ENCODE measurements at places on chromosomes 6 and 20.

DNA sequence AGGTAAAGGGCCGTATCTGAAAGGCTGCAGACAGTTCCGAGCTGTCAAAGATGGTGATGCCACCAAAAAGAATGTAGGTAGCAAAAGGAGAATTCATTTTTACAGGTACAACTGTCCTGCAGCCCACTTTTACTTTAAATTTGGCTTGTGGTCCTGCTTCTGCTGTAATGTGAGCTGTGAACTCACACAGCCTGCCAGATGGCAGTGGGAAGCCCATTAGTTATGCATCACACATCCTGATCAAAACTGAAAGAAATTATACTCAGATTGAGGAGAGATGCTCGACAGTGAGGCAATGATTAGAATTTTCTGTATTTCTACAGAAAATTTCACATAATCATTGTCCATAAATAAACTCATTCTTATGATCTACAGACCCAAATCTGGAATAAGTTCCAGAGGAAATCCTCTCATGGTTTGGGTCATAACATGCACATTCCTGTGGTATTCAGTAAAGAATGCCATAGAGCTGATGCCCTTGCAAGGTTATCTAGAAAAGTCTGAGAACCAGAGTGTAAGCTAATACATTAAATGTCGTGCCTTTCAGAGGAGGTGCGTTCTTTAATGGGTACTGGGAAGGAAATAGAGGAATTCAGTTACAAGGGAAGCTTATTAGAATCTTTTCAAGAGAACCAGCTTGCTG lies 23.9 kb upstream of the E2F3 start:
- DNase-seq: peak; percentile 54

DNA sequence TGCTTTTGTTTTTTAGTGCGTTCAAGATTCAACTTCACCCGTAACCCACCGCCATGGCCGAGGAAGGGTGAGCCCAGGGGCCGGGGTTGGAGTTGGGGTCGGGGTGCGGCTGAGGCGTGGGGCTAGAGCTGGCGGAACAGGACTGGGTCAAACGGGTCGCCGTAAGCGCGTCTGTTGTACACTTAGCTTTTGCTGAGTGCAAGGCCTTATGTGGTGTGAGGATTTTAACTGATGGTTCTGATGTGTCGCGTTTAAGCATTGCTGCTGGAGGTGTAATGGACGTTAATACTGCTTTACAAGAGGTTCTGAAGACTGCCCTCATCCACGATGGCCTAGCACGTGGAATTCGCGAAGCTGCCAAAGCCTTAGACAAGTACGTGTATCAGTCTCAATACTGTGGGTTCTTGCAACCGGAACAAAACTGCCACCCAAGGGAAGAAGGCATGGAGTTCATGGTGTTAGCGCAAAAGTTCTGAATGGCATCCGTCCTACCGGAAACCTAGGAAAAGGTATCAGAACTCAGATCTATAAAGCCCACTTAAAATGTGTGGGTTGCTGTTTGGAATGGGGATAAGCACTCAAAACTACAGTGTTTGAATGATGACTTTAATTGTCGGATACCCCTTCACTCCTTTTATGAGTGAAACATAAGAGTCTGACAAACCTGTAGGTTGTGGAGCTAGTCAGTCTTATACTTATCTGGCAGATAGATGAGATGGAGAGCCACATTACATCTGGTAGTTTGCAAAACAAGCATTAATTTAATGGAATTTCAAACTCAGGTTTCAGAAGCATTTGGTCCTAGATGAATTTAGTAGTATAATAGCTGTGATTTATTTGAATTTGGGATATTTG lies 574 bp downstream of the RPS12 start:
- no peak for DNase-seq

GRCh38 chr6:41498968-41499599 lies 47.1 kb upstream of the FOXP4 start:
- no peak for DNase-seq

DNA sequence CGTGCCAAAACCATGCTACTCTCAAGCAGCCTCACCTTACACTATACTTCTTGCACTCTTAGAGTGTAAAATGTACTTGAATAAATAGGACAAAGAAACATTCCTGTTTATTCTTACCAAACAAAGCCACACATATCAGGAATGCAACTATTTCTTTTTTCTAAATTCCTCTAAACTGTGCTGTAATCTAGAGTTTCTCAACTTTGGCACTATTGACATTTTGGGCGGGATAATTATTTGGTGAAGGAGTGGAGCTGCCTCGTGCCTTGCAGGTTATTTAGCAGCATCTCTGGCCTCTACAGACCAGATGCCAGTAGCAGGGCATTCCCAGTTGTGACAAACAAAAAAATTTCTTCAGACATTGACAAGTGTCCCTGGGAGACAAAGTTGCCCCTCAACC lies 86.9 kb downstream of the PHACTR1 start:
- DNase-seq: no peak

DNA sequence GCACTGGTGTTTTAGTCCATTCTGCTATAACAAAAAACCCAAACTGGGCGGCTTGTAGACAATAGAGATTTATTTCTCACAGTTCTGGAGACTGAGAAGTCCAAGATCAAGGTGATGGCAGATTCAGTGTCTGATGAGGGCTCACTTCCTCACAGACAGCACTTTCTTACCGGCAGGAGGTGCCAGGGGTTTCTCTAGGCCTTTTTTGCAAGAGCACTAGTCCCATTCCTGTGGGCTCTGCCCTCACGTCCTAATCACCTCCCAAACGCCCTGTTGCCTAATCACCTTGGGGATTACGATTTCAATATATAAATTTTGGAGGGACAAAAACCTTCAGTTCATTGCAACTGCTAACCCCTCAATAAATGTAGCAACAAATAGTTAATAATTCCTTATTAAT lies 140.0 kb upstream of the SGK1 start:
- DNase-seq: no peak

GRCh38 chr6:72552938-72553337 lies 68.9 kb upstream of the KCNQ5 start:
- DNase-seq: no peak

- no peak for DNase-seq
Measured at GRCh38 chr6:20332441-20333006, 69.2 kb upstream of the E2F3 start.

DNA sequence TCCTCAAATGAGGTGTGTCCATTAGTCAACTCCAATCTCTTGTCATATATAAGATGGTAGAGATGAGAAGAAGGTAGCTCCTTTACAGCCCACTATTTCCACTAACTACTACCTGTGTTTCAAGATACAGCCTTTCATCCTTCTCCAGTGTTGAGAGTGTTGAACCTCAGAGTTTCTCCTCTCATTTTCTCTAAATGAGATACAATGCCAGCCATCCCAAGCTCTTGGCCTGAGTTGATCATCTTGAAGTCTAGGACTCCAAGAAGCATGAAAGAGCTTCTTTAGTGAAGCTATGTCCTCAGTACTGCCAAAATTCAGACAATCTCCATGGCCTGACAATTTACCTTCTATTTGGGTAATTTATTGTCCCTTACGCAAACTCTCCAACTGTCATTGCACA lies 548 bp upstream of the HLA-DRA start:
- no peak for DNase-seq

- DNase-seq: no peak
Measured at GRCh38 chr6:83914953-83915352, 55.5 kb downstream of the CYB5R4 start.

GRCh38 chr20:23152308-23152892 lies 66.3 kb upstream of the CD93 start:
- peak; percentile 67 for DNase-seq

GRCh38 chr20:39083761-39084160 lies 121.6 kb downstream of the DHX35 start:
- DNase-seq: no peak

DNA sequence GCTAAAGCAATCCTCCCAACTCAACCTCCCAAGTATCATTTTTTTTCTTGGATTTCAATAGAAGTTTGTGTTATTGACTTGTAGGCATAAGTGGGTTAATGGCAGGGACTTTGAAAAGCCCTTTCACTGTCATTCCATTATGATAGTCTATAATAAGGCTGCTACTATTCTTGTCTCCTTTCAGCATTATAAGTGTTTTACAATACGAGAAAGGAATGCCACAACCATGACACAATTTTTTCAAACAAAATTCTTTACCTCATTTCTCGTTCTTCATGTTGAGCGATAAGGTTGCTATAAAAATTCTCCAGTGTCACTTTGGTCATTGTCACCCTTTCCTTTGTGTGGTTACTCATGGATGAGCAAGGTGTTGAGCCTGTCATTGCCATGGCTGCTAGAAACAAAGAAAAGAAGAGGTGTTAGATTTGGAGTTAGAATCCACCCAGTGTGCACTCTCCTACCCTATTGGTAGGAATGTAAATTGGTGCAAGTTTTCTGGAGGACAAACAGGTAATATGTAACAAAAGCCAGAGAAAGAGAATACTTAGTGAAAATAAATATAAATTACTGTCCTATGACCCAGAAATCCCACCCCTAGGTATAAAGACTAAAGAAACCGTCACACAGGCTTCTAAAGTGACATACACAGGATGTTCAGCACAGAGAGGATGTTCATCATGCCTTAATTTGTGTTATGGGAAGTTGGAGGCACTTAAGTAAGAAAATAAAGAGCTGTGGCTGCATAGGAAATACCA lies 7.3 kb downstream of the STK38 start:
- DNase-seq: no peak

GRCh38 chr20:38447931-38448675 lies 13.0 kb upstream of the SNHG17 start:
- no peak for DNase-seq

DNA sequence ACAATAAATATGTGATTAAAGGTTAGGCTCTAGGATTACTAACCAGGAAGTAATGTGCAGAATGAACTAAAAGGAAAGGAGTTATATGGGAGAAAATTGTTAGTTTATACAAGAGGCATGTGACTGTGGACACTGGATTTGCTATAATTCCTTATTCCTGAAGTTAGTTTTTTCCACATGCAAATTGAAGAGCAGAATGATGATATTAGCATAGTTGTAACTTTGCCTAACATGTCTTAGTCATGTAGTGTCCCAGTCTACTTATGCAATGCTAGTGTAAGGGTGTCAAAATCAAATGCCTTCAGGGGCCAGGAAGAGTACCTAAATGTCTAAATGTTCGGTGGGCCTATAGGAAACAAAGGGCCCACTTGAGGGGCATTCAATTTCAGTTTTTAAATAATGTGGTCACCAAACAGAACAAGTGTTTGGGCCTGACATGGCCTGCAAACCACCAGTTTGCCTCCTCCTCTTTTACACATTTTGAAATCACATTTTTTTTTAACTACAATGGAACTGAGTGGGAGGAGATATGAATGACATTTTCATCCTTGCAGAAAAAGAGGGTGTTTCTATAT lies 28.0 kb upstream of the CEP85L start:
- DNase-seq: no peak

DNA sequence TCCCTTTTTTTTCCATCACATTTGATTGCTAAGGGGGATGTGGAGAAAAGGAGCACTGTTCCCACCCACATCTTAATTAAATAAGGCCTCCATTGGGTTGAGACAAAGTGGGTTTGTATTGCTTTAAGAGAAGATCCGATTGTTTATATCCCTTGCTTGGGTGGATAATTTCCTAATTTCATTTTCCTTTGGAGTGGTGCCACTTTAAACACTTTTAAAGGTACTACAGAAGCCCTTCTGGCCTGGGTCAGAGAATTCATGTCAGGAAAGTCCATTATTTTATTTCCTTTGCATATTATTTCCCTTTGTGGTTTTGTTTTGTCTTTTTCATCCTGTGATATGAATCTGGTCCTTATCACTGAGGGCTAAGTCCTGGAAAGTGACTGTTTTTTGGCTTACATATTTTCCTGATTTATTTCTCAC lies 56.9 kb downstream of the PHACTR2 start:
- no peak for DNase-seq

- no peak for DNase-seq
Measured at GRCh38 chr6:170205534-170206316, 85.2 kb downstream of the DLL1 start.

DNA sequence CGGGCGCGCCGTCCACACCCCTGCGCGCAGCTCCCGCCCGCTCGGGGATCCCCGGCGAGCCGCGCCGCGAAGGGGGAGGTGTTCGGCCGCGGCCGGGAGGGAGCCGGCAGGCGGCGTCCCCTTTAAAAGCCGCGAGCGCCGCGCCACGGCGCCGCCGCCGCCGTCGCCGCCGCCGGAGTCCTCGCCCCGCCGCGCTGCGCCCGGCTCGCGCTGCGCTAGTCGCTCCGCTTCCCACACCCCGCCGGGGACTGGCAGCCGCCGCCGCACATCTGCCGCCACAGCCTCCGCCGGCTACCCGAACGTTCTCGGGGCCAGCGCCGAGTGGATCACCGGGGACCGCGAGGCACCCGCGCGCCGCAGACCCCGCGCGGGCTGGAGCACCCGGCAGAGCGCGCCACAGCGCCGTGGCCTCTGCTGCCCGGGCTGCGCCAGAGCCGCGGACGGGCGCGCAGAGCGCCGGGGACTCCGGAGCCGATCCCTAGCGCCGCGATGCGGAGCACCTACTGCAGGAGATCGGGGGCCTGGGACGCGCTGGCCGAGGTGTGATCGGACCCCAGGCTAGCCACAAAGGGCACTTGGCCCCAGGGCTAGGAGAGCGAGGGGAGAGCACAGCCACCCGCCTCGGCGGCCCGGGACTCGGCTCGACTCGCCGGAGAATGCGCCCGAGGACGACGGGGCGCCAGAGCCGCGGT lies at the start of gene BMP2:
Gene BMP2, plus strand, starts transcription at position 151 of the 692 bp plus-strand sequence. CDS start 2,441 bp downstream, outside the sequence.
- DNase-seq: no peak

DNA sequence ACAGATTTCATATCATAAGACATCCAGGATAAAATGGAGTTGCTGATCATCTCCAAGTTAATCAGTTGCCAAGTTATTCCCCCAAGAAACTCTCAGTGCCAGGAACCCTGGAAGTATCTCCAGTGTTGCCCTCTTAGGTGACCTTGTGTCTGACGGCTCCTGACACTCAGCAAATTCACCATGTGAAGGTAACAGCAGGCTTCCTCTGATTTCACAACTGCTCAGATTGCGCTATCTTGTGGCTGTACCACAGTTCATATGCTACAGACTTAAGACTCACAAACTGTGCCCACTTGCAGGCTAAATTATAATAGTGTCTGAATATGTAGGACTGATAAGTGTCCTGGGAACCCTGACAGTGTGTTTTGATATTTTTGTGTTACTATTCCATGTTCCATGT lies 186.6 kb upstream of the OPRM1 start:
- no peak for DNase-seq

DNA sequence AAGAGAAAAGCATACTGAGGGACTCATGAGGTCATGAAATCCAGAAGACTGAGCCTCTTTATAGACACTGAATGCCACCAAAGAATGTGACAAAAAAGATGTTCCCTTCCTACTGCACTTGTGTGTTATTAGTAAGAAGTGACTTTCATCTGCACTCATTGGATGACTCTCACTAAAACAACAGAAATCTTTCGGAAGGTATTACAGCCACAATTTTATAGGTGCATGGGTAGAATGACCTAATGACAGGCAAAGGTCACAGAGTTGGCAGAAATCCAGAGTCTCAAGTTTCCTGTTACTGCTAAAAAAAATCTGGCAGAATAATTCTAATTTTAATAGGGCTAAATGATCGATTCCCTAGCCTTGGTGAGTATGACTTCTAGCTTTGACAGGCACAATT lies 13.3 kb downstream of the PKHD1 start:
- DNase-seq: no peak

DNA sequence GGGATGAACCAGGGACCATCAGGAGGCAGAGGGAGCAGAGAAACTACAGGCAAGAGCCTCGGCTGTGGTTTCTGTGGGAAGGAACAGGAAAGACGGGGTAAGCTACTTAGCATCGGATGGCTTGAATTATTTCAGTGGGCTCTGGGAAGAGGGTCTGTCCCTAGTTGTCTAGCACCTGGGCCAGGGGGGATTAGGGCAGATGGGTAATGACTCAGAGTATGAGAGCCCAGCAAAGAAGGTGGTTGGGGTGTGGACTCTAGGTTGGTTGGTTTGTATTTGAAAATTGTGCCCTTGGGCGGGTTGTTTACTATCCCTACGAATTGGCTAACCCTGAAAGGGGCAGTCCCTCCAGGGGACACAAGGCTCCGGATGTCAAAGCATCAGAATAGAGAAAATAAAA lies 148.5 kb upstream of the TAB2 start:
- no peak for DNase-seq

Data from GM04503 (cell line).